ENCODE measurements at places on chromosomes 13 and 19. TPM values are rescaled to one million over a fixed set of nuclear protein-coding genes. Genes with fewer than 3 reads are reported as not detected.

- DNase-seq = no peak
Measured at GRCh38 chr19:35751839-35752745, 3.7 kb downstream of the LIN37 start.

GRCh38 chr13:109746364-109746763, 40.0 kb downstream of the IRS2 start:
- no peak for DNase-seq

DNA sequence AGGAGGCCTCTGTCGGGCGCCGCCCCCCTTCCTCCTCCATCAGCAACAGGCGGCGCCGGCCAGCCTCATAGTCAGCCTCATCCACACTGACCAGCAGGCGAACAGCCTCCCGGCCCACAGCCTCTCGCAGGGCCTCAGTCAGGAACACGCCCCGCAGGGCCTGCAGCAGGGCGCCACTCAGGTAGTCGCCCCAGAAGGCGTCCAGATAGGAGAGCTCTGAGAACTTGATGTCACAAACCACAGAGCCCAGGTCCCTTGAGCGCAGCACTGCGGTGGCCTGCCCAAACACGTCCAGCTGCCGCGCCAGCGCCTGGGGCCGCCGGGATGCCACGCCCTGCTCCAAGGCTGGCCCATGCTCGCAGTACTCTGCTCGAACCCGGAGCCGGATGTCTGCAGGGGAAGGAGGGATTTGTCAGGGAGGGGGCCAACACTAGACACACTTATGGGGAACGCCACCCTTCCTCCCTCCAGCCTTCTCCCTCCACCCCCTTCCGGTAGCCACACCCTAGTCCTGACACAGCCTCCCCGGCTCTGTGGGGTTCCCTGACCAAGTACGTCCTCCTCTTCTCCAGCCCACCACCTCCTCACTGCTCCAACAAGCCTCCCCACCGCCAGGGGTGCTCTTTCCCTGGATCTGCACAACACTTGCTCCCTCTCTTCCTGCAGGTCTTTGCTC, 17.9 kb downstream of the DEDD2 start:
- no peak for DNase-seq

The ESD gene
- total RNA-seq = 102 TPM

- no peak for DNase-seq
Measured at GRCh38 chr13:95763601-95764000, 86.7 kb downstream of the DNAJC3 start.

The TNNT1 gene
- total RNA-seq = not detected

The WDR87 gene
- not detected for total RNA-seq

Data from glomerular endothelial cell (primary cell).